ENCODE measurements at places on chromosomes 12 and 14. TPM values are rescaled to one million over a fixed set of nuclear protein-coding genes. Genes with fewer than 3 reads are reported as not detected.

The SPIC gene
- total RNA-seq = not detected

The MYO1H gene
- not detected for total RNA-seq

DNA sequence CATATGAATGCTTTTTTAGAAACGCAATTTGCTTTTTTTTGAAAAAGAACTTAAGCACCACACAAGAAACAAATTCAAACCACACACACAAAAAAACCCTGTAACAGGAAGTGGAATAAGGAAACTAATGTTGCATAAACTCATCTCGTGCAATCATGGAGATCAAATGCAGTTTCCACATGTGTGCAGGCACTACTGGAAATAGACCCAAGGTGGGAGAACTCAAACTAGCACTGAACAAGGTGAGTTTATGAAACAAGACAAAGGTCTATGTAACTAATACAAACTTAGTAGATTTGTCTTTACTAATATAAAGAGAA is 17.5 kb downstream of the NIN start:
- H3K27ac ChIP-seq = no peak overlapping the region
- no peak for DNase-seq
- no peak overlapping the region for H3K4me3 ChIP-seq
- no peaks in the 10 kb centered on the region for H3K4me1 ChIP-seq
- no peaks in the 10 kb centered on the region for H3K27me3 ChIP-seq
- no peaks in the 10 kb centered on the region for H3K36me3 ChIP-seq

DNA sequence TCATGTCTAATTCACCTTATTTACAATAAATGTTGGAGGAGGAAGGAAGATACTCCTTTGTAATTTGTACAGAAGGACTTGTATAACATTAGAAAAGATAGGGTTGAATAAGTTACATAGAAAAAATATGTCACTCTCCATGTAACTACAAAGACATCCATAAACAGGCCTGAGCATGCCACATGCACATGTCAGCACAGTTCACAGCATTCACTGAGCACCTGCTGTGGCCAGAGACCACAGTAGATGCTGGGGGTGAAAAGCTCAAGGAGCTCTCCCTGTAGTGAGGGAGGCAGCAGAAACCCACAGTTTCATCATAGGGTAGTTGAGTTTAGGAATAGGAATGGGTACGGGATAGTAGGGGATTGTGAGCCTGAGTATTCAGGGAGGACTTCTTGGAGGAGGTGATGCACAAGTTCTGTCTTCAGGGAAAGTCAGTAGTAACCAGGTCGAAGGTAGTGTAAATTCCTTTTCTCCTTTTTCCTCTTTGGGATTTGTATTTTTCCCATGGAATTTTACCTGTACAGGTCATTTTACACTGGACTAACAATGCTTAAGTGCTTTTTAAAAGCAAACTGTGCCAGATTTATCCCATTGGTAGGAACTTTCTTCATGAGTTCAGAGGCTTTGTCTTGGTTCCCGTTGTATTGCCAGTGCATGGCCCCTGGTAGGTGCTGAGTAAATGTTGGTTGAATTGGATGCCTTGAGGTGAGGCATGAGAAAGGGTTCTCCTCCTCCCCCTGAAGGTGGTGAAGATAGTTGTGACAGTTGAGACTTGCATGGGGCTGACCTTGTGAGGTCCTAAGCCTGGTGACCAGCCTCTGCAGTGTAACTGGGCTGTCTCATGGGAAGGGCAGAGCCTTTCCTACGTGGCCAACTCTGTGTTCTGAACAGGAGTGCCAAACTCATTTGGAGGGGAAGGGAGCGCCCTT is 20.2 kb downstream of the PRKCH start:
- H3K36me3 ChIP-seq = no peaks in the 10 kb centered on the region
- no peak for DNase-seq
- no peak overlapping the region for H3K27ac ChIP-seq
- no peaks in the 10 kb centered on the region for H3K27me3 ChIP-seq

DNA sequence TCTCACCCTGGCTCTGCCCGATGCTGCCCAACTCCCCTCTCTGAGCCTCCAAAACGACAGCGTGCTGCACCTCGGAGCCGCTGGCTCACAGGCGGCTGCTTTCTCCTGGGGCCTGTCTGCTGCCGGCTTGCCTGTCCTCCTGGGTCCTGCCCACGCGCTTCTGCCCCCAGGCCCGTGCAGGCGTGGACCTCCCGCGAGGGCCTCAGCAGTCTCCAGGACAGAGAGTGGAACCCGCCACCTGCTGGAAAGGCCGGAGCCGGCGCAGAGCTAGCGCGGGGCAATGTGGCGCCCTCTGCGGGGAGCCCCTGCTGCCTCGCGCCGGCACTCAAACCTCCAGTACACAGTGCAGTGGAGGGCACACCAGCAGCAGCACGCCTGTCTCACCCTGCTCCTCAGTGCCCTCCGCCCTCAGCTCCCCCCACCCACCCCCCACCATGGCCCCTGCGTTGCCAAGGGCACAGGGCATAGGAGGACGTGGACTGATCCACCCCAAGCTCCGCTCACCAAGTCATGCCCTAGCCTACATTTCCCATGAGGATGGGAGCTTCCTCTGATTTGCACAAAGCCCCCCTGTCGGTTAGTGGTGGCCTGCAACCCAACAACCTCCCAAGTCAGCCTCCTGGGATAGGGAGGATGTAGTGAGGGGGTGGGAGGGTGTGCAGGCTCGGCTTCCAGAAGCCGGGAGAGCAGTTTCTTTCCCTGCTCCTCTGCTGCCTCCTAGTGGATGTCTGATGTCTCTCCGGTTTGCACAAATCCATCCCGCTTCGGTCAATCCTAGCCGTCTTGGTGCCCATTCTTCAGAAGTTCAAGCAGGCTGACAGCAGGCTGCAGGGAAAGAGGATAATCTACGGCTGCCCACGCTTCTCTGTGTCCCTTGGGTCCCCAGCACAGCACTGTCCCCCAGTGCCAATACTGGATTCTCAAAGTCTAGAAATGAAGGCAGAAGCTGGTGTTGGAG is 25.2 kb downstream of the KRT8 start:
- H3K27ac ChIP-seq = peak overlapping the region; percentile 55
- DNase-seq = peak; percentile 95
- peaks cover 18% of the 10 kb centered on the region for H3K4me1 ChIP-seq
- H3K27me3 ChIP-seq = no peaks in the 10 kb centered on the region
- no peaks in the 10 kb centered on the region for H3K36me3 ChIP-seq

The FAM161B gene
- 3.3 TPM for total RNA-seq

The TAS2R19 gene
- total RNA-seq = 7.4 TPM

- DNase-seq = no peak
- no peaks in the 10 kb centered on the region for H3K4me1 ChIP-seq
- H3K27ac ChIP-seq = no peak overlapping the region
- peaks cover 6% of the 10 kb centered on the region for H3K27me3 ChIP-seq
Measured at GRCh38 chr14:79246173-79246572, 965.1 kb downstream of the DIO2 start.

GRCh38 chr14:99677231-99678140 is 6.6 kb upstream of the CYP46A1 start:
- peak; percentile 65 for DNase-seq
- H3K4me3 ChIP-seq = no peak overlapping the region
- no peaks in the 10 kb centered on the region for H3K27me3 ChIP-seq
- H3K4me1 ChIP-seq = peaks cover 7% of the 10 kb centered on the region
- H3K27ac ChIP-seq = peak overlapping the region; percentile 48
- H3K36me3 ChIP-seq = no peaks in the 10 kb centered on the region

DNA sequence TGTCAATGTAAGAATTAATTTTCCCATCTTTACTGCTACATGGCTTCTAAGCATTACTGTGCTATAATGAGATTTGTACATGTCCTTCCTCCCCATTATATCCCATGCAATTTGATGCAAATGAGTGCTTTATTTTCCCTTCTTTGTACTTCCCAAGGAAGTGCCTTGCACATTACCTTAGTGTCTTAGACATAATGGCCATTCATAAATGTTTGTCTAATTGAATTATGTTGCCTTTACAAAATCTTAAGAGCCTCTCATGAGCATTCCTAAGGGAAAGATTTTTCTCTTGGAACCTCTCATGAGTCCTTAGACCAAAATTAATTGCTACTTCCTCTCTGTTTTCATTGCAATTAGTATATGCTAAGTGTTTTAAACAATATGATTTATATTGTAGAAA is 741.7 kb downstream of the RERGL start:
- H3K4me1 ChIP-seq = no peaks in the 10 kb centered on the region
- H3K36me3 ChIP-seq = no peaks in the 10 kb centered on the region
